SK-MEL-5 (cell line): ENCODE measurements at places on chromosomes 6 and 20.

GRCh38 chr6:97714772-97715171 is 431.8 kb upstream of the MMS22L start:
- DNase-seq, result no peak

DNA sequence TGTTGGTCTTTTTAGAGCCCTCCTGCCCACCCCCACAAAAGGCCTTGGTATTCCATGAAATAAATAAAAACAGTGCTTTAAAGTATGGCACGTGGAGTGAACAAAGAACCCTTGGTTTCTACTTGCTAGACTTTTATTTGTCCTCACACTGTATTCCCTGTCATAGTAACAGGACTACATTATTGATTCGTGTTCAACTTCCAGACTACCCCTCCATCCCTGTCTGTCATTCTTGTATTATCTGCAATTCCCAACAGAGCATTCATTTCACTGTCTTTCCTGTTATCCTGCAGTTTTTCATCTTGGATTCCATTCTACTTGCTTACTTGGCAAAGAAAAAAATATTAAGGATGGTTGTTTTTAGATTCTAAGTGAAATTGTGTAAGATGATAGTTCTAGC is 307.4 kb upstream of the CNR1 start:
- no peak for DNase-seq

DNA sequence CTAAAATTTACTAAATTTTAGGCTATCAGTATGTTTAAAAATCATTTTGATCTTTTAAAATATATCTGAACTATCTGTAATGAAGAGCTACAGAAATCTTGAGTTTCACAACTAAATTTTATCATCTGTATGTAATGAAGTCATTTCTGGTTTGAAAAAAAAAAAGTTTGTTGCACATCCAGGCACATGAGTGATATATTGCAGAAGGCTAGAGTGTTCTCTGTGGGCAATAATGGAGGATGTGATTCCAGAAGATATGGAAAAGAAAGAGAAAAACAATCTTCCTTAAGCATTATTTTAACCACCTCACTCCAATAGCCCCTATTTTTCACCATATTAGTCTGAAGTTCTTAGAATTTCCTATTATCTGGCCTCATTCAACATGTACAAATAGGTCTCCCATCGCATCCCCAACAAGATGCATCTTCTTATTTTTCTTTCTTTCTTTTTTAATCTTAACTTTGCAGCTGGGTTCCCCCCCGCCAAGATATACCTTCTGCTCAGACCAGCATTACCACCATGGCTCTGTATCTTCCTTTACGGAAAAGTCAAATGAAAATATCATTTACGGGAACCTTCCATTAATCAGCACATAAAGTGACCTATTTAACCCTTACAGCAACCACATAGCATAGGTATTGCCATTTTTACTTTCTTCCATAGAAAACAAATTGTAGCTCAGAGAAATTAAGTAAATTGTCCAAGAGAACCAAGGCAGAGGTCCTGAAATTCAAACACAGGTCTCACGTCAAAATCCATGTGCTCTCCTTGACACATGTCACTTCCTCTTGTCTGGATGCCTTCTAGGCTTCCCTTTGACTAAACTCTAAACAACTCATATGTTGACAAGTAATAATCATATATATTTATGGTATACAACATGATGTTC is 116.9 kb downstream of the KIF13A start:
- DNase-seq, result no peak

GRCh38 chr20:24761220-24762065 is 187.6 kb upstream of the CST7 start:
- no peak for DNase-seq

DNA sequence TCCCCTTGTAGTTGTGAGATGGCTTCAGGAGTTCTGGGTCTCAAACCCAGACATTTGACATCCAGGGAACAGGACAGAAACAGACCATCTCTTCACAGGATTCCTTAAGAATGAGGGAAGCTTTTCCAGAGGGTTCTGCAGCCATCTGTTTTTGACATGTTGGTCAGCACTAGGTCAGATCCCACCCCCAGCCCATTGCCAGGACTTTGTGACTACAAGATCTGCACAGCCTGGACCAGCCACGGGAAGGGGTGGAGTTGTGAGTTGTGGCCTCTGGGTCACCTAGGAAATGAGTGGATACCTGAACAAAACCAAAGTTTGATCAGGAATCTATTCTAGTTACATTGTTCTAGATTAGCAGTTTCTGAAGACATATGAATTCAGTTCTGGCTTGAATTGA is 39.2 kb upstream of the SSTR4 start:
- no peak for DNase-seq
